ENCODE measurements at places on chromosomes 2 and 18. TPM values are rescaled to one million over a fixed set of nuclear protein-coding genes. Genes with fewer than 3 reads are reported as not detected.

DSG4 gene
- total RNA-seq, result not detected

MIB1 gene
- 64.5 TPM for total RNA-seq

RMND5A gene
- total RNA-seq, result 40.8 TPM

SNED1 gene
- total RNA-seq, result 23.2 TPM

HOXD4 gene
- total RNA-seq, result 2.8 TPM

CABYR gene
- total RNA-seq, result 1.6 TPM

CRYGB gene
- not detected for total RNA-seq

GEN1 gene
- total RNA-seq, result 8.9 TPM

TSPYL6 gene
- total RNA-seq, result not detected

MYO7B gene
- total RNA-seq, result 0.47 TPM

FAM124B gene
- 130 TPM for total RNA-seq

CLEC4F gene
- not detected for total RNA-seq

Measured in endothelial cell of coronary artery (primary cell).